Panc1 (cell line): ENCODE measurements at places on chromosomes 3 and 15. TPM values are rescaled to one million over a fixed set of nuclear protein-coding genes. Genes with fewer than 3 reads are reported as not detected.

TMEM212 gene
- total RNA-seq: not detected

DNA sequence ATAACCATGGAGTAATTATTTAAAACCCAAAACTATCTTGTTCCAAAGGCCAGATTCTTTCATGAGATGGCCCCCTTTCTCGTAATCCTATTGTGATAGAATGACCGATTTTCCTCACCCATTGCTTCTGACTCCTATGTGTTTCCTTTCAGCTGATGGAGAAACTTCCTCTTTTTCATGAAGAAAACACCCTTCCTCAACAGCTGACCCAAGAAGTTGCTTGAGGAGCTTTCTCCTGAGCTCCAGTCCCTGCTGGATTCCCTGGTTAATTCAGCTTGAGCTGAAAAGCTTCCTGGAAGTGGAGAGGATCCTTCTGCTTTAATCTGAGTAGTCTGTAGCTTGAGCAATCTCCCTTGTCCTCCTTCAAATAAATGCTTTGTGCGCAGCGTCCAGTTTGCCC lies 75.0 kb downstream of the BFSP2 start:
- no peak for DNase-seq

DNA sequence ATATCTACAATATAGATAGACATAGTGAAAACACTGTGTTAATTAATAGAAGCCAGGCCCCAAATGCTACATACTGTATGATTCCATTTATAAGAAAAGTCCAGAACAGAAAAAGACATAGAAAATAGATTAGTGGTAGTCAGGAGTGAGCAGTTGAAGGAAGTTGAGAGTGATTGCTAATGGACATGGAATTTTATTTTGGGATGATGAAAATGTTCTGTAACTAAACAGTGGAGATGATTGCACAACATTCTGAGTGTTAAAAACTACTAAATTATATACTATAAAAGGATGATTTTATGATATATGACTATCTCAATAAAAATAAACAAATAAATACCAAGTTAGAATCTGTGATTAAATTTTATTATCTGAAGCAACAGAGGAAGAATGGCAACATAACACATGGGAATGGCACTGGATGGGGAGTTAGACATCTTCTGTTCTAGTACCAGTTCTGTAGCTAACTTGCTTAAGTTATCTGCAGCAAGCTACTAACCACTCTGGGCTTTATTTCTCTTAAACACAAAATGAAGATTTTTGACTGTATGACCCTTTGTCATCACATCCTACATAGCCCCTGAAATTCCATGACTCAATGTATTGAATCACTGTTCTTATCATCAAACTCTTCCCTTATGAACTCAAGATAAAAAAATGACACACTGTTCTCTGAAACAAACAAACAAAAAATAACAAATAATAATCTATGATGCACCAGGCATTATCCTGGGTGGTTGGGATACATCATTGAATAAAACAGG lies 612.7 kb downstream of the TBL1XR1 start:
- DNase-seq: no peak

CSTA gene
- total RNA-seq: not detected

ARL14 gene
- 2.5 TPM for total RNA-seq

ZNF385D gene
- 13.0 TPM for total RNA-seq

CA12 gene
- 0.74 TPM for total RNA-seq

DNA sequence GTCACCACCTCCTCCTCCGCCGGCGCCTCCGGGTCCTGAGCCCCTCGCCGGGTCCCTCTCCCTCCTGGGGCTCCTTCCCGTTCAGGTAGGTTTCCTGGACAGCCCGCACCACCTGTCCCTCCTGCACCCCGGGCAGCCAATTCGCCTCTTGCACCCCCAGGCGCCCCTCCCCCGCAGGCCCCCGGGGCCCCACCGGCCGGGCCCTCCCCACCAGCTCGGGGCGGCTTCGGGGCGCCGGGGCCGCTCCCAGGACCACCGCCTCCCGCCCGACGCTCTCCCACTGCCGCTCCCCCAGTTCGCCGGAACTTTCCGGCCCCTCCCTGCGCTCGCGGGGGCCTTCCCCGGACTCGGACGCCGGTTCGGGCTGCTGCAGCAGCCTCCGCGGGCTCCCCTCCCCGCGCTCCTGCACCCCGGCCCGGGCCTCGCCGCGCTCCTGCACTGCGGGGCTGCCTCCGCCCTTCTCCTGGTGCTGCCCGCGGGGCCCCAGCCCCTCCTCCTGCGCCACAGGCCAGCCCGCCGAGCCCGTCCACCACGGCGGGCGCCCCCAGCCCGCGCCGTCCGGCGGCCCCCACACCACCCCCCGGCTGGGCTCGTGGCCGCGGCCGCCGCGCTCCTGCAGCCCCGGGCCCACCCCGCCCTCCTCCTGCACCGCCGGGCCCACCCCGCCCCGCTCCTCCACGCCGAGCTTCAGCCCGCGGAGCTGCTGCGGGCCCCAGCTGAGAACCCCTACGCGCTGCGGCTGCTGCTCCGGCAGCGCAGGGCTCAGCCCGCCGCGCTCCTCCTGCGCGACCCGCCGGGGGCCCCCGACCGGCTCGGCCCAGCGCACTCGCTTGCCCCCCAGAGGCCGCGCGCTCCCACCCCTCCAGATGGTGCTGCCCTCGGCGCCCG lies 587 bp upstream of the TNK2 start:
- no peak for DNase-seq

- DNase-seq: no peak
Observed at GRCh38 chr15:43930556-43930955, 103.8 kb downstream of the WDR76 start.

GMPPB gene
- total RNA-seq: 28.4 TPM

DNA sequence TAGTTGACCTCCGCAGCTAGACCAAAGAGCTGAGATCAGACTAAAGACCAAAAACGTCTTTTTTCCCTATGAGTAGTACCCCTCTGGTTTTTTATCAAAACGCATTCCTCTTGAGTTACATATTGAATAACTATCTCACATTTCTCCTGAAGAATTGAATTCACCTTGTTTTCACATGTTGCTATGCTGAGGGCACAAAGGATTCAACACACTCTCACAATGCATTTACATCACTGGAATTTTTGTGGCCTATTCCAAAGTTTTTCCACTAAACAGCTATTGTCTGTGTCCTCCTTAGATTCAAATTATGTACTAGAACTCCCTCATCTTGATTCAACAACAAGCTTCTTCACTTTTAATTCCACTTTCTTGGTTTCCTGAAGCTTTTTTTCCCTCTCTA lies 112.5 kb downstream of the RSL24D1 start:
- no peak for DNase-seq

- no peak for DNase-seq
Observed at GRCh38 chr3:171875923-171876412, 32.8 kb downstream of the TMEM212 start.

GRCh38 chr3:31345581-31345980 lies 187.1 kb upstream of the STT3B start:
- no peak for DNase-seq

ANKRD34C gene
- not detected for total RNA-seq
